ENCODE measurements at places on chromosomes 4 and X.
A peak's percentile ranks its signal among the peaks of the same experiment; 100 is the strongest.

DNA sequence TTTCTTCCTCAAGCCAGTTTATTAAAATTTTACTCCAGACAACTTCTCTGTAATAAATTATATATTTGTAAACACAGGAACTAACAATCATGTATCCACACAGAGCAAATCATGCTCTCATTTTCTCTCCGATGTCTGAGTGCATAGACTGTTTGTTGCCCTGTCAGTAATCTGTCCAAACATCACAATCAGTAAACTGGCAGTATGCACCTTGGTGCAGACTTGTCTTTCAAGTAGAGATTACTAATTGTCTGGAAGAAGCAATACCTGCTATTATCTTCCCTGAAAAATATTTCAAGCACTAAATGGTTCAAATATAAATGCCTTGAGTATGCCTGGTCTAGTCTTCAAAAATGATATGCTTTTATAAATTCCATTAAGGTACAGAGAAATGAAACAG is 1260.9 kb downstream of the C4orf33 start:
- DNase-seq, result no peak

- DNase-seq, result no peak
Observed at GRCh38 chr4:152309418-152309817, 226.5 kb downstream of the FBXW7 start.

DNA sequence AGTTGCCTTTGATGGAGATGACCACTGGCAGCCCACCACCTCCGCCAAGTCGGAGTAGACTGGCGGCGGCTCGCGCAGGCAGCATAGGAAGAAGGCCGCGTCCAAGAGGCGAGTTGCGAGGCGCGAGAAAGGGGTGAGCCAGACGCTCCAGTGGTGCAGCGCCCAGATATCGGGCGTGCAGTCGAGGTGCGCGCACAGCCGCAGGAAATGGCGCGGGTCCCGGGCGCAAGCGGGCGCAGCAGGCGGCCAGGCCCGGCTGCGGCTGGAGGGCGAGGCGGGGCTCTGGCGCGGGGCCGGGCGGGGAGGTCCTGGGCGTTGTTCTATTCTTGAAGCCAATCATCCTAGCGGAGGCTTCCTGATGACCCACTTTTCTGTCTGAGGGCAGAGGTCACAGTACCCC is 13.2 kb upstream of the PGRMC1 start:
- DNase-seq, result no peak

GRCh38 chr4:79851625-79852304 is 221.3 kb downstream of the ANTXR2 start:
- DNase-seq, result no peak

GRCh38 chr4:155371432-155372043 is 5.2 kb downstream of the MAP9 start:
- peak; percentile 13 for DNase-seq

DNA sequence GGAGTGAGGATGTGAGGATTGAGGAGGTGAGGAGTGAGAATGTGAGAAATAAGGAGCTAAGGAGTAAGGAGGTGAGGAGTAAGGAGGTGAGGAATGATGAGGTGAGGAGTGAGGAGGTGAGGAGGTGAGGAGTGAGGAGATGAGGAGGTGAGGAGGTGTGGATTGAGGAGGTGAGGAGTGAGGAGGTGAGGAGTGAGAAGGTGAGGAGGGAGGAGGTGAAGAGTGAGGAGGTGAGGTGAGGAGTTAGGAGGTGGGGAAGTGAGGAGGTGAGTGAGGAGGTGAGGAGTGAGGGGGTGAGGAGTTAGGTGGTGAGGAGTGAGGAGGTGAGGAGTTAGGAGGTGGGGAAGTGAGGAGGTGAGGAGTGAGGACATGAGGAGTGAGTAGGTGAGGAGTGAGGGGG is 74.8 kb upstream of the MXD4 start:
- DNase-seq, result no peak

DNA sequence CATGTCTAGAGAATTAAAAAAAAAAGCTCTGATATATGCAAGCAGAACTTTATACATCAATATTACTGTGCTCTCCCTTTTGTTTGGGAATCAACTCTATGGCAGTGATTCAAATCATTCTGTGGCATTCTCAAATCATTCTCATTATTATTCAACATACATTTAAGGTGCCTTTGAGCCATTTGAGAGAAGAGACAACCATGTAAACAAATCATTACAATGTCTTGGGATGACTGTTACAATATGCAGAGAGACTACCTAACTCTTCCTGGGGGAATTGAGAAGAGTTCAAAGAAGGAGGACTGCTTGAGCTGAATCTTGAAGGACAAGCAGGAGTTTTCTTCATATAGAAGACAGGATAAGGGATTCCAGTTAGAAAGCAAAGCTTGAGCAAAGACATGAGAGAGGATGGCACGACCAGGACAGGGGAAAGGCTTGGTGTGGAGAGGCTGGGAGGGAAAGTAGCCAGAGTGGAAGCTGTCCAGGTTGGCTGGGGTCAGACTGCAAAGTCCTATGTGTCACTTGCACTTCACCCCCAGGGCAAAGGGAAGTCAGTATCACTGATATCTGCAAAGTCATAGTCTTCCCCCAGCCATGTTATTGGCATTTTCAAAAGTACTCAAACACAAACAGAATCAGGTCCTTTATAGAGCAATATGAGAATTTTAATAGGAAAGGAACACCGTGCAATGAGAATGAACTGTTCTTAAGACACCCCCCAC is 9.0 kb downstream of the SEC24D start:
- DNase-seq, result no peak

DNA sequence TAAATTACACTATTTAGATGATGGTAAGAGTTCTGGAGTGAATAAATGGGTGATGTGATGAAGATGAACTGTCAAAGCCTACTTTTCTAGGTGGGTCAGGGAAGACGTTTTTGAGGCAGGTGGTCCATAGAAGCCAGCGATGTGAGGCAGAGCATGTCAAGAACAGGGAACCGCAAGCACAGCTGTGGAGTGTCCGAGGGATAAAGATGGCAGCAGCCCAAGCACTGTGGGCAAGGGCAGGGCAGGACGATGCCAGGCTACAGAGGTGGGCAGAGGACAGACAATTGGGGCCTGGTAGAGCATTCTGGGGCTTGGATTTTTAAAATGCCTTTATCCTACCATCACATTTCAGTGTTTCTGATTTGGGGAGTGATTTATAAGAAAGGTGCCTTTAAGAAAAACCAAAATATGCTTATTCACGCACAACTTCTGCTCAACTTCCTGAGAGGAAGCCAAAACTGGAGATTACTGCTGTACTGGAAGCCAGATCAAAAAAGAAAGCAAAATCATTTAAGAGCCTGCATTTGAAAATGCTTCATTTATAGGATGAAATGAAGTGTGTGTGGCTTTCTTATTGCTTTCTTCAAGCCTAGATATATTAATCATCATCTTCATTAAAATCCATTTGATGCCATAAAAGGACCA is 119.0 kb upstream of the WDR17 start:
- DNase-seq, result no peak

DNA sequence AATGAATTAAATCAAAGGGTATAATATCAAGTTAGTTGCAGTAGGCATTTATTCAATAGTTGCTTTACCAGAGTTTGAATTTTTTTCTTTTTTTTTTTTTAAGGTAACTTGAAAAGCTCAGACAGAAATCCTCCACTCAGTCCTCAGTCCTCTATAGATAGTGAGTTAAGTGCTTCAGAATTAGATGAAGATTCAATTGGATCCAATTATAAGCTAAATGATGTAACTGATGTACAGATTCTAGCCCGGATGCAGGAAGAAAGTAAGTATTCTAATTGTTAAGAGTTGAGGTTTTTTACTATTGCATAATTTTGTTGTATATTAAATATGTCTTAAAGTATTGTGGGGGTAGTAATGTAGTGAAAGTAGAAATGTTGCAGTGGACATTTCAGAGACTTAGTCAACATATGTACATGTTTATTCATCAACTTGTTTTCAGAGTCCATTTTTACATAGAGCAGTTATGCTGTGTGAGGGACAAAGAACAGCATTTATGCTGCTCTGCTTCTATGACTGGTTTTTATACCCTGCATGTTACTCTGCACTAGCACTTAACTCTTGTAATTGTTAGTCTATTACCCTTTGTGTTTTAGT is 38.4 kb downstream of the SLAIN2 start:
- no peak for DNase-seq

- no peak for DNase-seq
Observed at GRCh38 chr4:61877893-61878292, 677.8 kb downstream of the ADGRL3 start.

DNA sequence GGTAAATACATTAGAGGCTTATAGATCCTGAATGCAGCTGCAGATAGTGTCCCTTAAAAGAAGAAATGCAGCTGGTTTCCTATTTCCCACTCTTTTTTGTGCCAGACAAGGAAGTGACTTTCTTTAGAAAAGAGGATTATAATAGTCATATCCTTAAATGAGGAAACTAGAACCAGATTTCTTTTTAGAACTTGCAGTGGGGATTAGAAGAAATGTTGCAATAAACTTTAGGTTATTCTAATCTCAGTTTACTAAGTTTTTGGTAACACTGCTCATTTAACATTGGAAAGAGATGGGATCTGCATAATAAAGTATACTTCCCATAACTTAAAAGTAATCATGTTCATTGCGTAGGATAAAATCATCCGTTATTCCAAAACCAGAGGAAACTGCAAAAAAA is 101.9 kb downstream of the SLIT2 start:
- no peak for DNase-seq

DNA sequence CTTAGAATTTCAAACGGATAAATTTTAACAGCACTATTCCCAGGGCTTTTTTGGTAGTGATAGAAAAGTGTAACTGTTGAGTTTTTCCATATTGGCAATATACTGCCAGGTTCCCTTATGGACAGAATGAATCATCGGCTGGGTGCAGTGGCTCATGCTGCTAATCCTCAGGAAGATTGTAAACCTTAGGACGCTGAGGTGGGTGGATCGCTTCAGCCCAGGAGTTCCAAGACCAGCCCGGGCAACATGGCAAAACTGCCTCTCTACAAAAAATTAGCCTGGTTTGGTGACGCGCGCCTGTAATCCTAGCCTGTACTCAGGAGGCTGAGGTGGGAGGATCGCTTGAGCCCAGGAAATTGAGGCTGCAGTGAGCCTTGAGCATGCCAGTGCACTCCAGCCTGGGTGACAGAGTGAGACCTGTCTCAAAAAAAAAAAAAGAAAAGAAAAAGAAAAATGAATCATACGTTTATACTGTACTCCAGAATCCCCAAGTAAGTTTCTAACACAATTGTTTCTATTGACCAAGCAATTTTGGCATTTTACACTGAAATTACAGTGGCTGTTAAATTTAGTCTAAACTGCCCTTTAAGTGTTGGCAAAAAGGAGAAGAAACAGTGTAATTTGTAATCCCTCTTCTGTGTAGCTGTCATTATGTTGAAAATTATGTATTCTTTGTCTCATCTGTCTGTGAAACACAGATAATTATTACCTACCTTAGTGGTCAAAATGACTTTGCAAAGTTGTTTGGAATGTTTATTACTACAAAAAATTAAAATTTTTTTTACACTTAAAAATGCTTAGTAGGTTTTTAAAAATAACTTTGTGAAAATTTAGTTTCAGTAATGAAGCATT is 1.8 kb downstream of the SLC30A9 start:
- peak; percentile 22 for DNase-seq

DNA sequence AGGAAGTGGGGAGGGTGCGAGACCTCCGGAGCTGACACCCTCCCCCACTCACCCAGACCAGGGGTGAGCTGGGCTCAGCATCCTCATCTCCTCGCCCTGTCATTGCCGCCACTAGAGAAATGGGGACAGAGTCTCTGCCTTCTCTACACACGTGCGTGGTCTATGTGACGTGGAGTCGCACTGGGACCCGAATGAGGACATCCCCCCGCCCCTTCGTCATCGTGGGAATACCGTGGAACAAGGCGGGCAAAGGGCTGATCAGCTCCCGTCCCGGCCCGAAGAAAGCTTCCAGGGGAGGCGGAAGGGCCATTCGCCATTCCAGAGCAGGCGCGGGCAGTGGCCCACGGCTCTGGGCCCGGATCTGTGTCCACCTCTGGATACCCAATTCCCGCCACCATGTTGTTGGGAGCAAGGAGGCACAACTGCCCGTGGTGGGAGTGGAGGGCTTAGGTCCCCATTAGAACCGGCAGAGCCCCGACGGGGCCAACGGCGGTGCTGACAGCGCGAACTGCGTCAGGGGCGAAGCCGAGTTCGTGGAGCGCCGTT is 12.0 kb downstream of the HMX1 start:
- no peak for DNase-seq

GRCh38 chr4:85268961-85269360 is 206.0 kb upstream of the ARHGAP24 start:
- no peak for DNase-seq

DNA sequence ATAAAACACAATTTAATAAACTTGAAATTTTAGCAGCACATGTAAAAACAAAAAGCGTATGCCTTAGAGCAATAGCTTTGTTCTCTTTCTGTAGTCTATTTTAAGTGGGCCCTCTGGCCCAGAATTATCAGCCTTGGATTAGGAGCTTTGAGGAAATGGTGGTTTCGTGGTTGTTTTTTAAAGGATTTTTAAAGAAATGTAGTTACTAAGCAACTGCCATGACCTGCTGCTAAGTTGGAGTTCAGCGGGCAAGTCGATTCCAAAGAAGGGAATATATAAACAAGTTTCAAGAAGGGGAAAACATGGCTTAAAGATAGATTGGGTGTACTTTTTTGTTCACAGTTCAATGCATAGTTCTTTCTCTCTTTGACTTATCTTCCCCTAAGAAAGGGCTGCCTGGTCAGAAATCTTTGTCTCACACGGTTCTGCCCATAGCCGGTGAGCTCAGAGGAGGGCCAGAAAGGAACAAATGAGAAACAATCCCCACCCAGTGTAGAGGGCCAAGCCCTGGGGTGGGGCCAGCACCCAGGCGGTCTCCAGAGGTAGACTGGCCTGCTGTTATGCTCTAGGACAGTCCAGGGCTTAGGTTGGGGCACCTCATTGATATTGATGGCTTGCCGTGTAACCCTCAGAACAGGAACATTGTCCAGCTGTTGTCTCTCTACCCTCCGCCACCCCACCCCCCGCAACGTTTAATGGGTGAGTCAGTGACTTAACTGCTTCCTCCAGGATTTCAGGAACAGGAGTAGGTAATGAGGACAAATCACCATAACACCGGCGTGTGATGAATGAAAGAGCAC is 32.5 kb downstream of the DLG3 start:
- no peak for DNase-seq

GRCh38 chr4:99563310-99564186 is at the start of gene TRMT10A:
Gene TRMT10A (minus strand): TSS chr4:99564039. CDS start chr4:99559338, 4,701 bp downstream.
- DNase-seq, result peak; percentile 90

GRCh38 chrX:64191281-64192010 is 14.1 kb downstream of the AMER1 start:
- no peak for DNase-seq

- DNase-seq, result no peak
Observed at GRCh38 chr4:101970547-101971155, 180.1 kb downstream of the BANK1 start.

DNA sequence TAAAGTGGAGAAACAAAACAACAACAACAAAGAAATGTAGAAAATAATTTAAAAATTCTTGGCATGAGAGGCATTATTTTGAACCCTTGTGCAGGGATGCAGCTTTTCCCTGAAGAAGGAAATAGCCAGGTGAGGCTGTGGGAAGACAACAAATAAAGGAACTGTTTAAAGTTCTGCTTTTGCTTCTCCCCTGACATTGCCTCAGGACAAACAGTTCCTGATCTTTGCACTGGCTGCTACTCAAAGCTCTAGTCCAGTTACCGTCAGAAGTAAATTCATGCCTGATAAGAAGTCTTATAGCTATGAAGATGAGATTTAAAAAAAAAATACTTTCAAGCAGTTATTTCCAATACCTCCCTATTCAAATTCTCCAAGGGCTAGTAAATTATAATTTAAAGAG is 233.8 kb downstream of the IL15 start:
- no peak for DNase-seq

- DNase-seq, result no peak
Observed at GRCh38 chrX:156002507-156002906, 5.0 kb downstream of the IL9R start.

Data from hematopoietic multipotent progenitor cell treated with erythropoietin and hydrocortisone succinate and interleukin-3 and kit ligand, for 17 days (in vitro differentiated cells).